ENCODE measurements at places on chromosomes 12 and 14.

DNA sequence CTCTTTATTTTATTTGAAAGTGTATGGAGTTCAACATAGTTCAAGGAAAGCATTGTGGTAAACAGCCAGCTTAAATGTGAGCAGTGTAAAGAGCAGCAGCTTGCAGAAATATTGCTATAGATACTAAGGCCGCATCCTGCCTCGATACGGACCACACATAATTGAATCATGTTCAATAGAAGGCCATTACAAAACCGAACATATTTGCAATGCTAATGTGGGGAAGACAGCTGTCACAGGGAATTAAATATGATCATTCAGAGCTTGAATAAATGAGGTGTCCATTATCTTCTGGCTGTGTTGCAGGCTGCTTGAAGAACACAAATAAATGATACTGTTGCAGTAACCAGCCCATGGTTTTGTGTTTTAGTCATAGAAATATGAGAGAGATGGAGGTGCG, 173.2 kb downstream of the BRMS1L start:
- DNase-seq: no peak

DNA sequence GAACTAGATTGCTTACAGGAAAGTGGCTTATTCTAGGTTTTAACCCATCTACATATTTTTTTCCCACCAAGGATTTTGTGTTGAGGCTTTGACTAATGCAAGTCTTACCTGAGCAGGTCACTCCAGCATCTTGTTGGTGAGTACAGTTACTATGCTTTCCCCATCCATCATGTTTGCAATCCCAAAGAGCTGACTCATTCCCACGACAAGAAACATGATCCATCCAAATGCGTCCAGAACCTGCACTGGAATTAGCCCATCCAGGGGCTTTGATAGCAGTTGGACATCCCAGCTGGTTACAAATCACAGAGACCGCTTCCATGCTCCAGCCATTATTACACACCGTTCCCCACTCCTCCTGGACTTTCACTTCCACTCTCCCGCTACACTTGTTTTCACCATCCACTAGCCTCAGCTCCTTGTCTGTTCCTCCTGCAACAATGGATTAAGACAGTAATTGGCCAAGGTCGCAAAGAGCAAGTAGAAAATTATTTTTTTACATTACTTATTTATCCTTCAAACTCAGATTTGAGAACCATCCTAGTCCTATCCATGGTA, 2.5 kb downstream of the CD163 start:
- DNase-seq: peak; percentile 72

GRCh38 chr14:55361190-55361589, 50.4 kb downstream of the ATG14 start:
- no peak for DNase-seq

DNA sequence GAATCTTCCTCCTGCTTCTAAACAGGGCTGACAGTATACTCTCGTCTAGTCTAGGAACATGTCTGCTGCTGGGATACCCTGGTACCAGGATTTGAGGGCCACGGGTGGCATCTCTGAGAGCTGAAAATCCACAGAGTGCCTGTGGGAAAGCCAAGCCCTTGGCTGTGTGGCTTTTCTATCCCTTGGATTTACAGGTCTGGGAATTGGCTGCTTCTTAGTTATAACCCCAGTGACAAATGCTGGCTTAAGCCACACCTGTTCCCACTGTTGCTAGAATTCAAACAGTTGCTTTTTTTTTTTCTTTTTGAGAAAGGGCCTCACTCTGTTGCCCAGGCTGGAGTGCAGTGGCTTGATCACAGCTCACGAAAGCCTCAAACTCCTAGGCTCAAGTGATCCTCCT, 14.3 kb upstream of the RIN3 start:
- DNase-seq: no peak

DNA sequence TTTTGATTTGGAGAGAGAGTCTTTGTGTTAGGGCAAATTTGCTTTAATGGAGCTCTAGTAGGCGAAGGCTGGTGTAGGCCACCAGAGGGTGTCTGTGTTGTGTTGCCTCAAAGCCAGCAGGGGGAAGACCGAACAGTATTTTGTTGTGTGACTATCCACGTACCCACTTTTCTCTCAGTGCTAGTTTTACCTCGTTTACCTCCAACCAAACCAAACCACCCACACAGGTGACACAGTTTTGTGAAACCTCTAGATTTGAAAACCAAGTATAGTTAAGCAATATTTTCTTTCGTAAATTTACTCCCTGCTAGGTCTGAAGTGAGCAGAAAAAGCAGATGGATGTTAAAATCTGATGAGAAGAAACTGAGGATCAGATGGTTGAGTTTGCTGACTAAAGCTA, 36.3 kb upstream of the NPFF start:
- peak; percentile 66 for DNase-seq

GRCh38 chr12:131425112-131426075, 285.5 kb upstream of the SFSWAP start:
- no peak for DNase-seq

DNA sequence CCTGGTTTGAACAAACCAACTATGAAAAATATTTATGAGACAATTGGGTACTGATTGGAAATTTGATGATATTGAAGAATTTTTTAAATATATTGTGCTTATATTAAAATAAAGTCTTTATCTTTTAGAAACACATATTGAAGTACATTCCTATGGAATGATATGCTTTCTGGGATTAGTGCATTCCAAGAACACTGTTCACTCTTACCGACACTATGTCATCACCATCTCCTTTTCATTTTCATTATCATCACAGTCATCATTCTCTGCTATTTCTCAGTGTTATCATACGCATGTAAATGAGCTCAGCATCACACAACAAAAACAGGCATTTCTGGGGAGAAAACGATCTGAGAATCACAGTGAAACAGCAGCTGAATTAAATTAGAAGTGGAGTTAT, 513.3 kb upstream of the CCDC196 start:
- DNase-seq: peak; percentile 83
